Activated CD4-positive, alpha-beta memory T cell treated with anti-CD3 and anti-CD28 coated beads for 36 hours (primary cell): ENCODE measurements at places on chromosomes 5 and 9. TPM values are rescaled to one million over a fixed set of nuclear protein-coding genes. Genes with fewer than 3 reads are reported as not detected.
A peak's percentile ranks its signal among the peaks of the same experiment; 100 is the strongest.

DNA sequence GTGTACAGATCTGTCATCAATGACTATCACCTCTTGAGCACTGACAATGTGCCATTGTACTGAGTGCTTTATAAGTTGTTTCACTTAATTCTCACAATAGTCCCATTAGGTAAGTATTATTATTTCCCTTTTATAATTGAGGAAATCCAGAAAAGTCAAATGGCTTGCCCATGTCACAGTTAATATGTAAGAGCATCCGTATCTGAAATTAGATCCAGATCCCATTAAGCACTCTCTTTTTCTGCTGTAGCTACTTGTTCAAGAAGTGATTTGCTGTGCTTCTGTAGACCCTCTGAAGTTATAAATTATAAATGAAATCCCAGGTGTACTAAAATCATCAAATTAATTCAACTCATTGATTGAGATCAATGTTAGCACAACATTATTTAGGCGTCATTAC, 94.7 kb downstream of the INIP start:
- DNase-seq = no peak

- DNase-seq = no peak
Observed at GRCh38 chr9:6576987-6577386, 68.5 kb downstream of the GLDC start.

- DNase-seq = no peak
Observed at GRCh38 chr5:68407311-68408239, 192.0 kb downstream of the PIK3R1 start.

DNA sequence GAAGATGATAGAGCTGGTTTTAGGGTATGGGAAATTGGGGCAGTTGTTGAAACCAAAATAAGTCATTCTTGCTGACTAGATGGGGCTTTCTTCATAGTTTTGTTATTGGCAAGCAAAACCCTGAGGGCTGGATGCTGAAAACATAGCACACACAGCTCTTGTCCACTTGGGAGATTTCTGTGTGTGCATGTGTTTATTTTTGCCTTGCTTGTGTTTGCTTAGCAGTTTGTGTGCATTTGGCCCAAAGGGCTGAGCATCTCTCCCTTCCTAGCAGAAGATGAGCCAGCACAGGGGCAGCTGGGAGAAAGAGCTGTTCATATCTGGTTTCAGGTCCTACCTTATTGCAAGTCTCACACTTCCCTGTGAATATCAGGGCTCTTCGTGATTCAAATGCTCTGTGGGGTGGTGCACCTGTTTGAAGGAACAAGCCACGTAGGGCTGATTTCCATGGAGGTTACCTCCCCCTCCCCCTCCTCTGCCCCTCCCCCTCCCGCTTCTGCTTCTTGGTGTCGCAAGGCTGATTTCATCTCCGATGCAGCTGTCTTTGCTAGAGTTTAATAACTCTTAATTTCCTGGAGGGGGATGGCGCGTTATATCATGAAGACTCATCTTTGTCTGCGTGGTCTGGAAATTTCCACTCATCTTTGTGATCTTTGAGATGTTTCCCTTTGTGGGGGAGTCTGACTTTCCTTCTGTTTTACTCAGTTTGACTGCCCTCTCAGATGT, 296.5 kb downstream of the ARHGAP26 start:
- DNase-seq = peak; percentile 62

GRCh38 chr9:88236511-88237478, 98.5 kb upstream of the SPATA31C2 start:
- DNase-seq = no peak

- DNase-seq = peak; percentile 31
Observed at GRCh38 chr9:101119206-101119819, 90.8 kb downstream of the PLPPR1 start.

DNA sequence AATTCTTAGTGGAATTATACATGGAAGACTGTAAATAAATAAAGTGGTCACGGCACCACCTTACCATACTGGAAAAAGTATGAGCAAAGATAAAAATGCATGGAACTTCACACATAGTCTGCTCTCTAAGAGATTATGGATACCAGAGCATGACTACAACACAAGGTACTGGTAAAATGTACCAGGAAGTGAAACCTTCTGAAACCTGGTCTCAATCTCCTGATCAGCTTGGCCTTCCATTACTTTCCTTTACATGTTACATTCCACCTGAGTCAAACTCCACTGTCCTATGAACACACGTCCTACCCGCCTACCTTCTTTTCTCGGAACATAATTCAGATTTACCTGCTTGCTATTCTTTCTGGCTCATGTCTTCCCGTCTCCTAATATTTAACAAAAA, 15.9 kb downstream of the PTAR1 start:
- no peak for DNase-seq

DNA sequence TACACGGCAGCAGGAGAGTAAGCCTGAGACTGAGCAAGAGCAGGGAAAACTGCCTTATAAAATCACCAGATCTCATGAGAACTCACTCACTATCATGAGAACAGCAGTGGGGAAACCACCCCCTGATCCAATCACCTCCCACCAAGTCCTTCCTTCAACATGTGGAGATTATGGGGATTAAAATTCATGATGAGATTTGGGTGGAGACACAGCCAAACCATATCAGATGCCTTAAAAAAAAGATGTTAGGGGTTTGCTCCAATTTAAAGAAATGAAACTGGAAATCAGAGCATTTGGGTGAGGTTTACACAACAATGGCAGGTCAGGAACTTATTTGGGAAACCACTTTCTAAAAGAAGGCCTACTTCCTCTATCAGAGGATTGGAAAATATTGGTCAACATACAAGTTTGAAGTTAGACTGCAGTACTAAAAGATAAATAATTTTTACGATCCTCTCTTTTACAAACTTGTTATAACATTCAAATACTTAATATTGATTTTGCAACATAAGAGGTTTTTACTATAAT, 105.1 kb downstream of the FBN2 start:
- no peak for DNase-seq

DNA sequence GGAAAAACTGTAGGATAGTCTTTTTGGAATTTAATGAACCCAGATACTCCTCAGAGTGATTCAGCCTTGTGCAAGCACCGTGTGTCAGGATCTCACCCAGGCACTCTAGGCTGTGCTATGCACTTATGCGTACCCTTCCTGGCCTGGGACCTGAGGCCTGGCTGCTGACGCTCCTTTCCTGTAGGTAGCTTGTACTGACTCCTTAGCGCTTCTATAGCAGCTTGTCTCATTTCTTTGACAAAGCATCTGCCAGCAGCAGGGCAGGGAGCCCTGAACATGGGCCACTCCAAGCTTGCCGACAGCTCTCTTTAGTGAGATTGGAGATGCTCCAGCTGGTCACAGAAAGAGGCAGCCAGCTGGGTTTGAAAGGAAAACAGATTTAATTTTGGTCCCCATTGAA, 147.3 kb downstream of the SGCD start:
- no peak for DNase-seq

- no peak for DNase-seq
Observed at GRCh38 chr5:158373608-158374395, 514.9 kb upstream of the CLINT1 start.

GRCh38 chr9:138025908-138026307, 148.3 kb downstream of the CACNA1B start:
- DNase-seq = no peak

DNA sequence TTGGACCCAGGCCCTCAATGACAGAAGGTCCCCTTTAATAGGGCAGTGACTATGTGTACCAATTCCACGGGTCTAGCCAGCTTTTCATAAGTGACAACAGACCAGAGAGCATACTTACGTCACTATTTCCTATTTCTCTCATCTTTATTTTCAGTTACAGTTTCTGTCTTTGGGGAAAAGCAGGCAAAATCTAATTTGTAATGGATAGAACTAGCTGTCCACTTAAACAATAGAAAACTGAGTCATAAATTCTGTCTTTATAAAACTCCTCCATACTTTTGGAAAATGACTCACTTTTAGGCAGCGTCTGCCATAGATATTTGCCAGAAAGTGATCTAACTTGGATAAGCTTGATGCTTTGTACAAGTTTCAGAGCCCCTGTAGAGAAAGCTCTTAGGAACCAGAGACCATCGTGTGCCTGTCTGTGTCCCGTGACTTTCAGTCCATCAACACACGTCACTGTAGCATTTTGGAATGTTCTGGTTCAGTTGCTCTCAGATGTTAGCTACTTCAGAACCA, 101.9 kb downstream of the F2RL2 start:
- no peak for DNase-seq

GRCh38 chr9:132748450-132748849, 78.2 kb downstream of the GTF3C4 start:
- DNase-seq = no peak

- no peak for DNase-seq
Observed at GRCh38 chr9:20996809-20997208, 34.6 kb downstream of the HACD4 start.

GRCh38 chr9:79087133-79087532, 484.6 kb upstream of the TLE4 start:
- DNase-seq = no peak

GRCh38 chr5:120927950-120928530, 463.9 kb downstream of the PRR16 start:
- DNase-seq = no peak

GRCh38 chr5:45521067-45521466, 175.1 kb downstream of the HCN1 start:
- DNase-seq = no peak

DNA sequence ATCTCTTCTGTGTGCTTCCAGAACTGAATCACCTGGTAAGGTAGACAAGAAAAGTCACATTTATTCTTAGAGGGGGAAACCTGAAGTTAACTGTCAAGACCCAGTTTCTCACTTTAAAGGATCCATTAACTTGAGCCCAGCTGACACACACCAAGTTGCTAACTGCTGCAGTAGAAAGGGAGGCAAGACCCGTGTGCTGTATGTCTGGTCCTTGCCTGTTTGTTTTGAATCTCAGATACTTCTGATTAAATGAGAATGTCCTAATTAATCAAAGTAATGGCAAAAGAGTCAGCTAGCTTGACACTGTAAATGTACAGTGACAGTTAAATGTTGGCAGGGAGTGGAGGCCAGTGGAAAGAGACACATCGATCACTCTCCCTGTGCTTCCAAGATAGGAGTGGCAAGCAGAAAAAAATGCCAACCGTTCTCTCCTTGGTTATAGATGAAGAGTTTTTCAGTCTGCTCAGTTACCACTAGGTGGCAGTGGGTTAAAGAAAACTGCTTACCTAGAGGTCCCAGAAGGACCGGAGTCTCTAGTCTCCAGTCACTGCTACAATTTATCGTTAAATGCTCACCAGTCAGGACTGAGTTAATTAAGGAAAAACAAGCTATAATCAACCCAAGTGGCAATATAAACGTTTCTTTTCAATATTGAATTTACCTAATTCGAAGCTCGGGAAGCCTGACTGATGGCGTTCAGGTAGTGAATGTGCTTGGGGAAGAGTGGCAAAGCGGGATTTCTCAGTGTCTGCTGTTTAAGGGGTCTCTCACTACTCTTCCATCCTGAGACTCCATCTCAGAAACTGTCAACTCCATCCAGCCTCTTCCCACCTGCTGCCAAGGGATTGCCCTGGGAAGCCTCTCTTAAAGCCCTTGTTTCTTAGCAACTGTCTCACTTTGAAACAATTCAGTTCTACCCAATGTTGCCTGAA, 18.4 kb downstream of the LSM11 start:
- no peak for DNase-seq

GRCh38 chr5:172766287-172767108, 4.5 kb downstream of the DUSP1 start:
- no peak for DNase-seq

- no peak for DNase-seq
Observed at GRCh38 chr5:388266-389196, 54.4 kb upstream of the EXOC3 start.

DNA sequence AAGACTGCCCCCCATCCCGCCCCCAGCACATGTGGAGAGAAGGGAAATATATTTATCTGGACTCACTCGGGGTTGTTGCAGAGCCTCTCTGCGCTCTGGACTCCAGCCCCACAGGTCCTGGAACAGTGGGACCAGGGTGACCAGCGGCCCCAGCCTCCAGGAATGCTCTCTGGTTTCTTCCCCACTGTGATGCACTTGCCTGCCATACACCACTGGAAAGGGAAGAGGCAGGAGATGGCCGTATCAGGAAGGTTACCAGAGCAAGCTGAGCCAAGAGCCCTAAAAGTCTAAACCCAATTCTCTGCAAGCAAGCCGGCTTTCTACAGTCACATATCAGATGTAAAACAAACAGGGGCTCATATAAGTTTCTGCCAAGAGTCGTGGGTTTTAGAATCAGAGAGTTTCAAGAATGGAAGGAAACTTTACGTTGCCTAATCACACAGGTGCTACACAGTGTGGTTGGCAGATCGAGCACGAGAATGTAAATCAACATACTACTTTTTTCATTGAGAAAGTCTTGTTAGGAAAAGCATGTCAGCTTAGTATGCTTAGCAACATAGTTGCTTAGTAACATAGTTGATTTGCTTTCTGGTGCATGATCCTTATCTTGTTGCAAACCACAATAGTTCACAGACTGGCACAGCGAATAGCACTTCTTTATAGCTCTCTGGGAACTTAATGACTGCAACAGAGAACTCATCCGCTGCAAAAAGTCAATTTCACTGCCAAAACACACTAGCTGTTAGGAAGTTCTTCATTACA, 201.2 kb downstream of the TARS1 start:
- DNase-seq = no peak

DNA sequence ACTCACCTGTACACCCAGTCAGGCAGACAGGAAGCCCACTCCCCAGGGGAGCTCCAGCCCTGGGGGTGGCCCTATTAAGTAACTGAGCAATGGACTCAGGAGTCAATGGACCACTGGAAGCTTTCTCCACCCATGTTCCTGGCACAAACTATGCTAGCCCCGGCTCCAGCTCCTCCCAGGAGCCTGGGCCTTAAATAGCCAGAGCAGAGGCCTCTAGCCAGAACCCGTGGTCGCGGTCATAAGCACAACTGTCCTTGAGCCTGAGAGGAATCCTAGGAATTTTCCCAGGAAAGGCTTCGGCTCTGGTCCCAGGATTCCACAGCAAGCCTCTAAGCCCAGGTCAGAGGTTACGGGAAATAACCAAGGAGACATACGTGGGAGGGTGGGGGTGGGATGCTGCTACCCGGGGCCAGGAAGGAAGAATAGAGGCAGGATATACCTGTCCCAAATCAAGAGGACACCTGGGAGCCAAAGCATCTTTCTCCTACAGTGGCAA, 5.5 kb downstream of the SEPTIN8 start:
- no peak for DNase-seq

DNA sequence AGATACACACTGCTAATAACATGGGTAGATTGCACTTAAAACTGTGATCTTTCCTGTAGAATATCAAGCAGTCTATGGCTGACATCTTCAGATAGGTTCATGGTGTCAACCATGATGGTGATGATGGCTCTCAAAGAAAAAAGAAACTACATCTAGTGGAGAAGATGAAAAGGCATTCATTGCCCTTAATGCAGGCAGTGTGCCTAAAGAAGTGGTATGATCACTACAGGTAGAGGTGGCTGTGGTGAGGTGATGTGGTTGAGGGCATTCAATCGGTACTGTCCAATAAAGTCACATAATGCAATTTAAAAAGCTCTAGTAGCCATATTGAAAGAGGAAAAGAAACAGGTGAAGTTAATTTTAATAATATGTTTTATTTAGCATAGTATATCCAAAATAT, 3.1 kb upstream of the IFNB1 start:
- DNase-seq = no peak

MARCHF3 gene
- total RNA-seq = 4.0 TPM

ENC1 gene
- 0.44 TPM for total RNA-seq

MED22 gene
- total RNA-seq = 20.8 TPM

PDGFRB gene
- 0.21 TPM for total RNA-seq

UIMC1 gene
- total RNA-seq = 52.9 TPM

CDH9 gene
- not detected for total RNA-seq

KCNV2 gene
- not detected for total RNA-seq

LCN1 gene
- not detected for total RNA-seq
